Stromal cell of bone marrow (primary cell): ENCODE measurements at places on chromosomes 1 and 21.

GRCh38 chr21:25862596-25862995, 127.8 kb downstream of the GABPA start:
- peak; percentile 20 for DNase-seq

- no peak for DNase-seq
Measured at GRCh38 chr1:53949023-53949990, 3.2 kb downstream of the LRRC42 start.

DNA sequence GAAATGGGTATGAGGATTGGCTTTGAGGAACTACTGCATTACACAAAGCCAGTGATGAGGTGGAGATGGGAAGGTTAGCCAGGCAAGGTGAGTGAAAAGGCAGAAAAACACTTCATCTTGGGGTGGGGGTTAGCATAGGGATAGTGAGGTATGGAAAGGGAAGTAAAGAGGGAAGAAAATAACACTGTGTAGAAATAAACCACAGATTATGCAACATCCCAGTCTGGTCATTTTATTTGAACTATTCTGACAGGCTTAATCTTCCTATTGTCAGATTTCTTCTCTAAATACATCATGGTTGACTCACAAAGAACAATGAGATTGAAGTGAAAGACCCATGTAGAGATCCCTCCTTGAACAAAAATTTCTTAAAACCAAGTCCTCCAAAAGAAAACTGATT, 640.2 kb downstream of the PTPRC start:
- no peak for DNase-seq

- no peak for DNase-seq
Measured at GRCh38 chr1:181846001-181846645, 215.4 kb downstream of the ZNF648 start.

GRCh38 chr1:54849219-54850068, 37.6 kb downstream of the DHCR24 start:
- DNase-seq: peak; percentile 43

DNA sequence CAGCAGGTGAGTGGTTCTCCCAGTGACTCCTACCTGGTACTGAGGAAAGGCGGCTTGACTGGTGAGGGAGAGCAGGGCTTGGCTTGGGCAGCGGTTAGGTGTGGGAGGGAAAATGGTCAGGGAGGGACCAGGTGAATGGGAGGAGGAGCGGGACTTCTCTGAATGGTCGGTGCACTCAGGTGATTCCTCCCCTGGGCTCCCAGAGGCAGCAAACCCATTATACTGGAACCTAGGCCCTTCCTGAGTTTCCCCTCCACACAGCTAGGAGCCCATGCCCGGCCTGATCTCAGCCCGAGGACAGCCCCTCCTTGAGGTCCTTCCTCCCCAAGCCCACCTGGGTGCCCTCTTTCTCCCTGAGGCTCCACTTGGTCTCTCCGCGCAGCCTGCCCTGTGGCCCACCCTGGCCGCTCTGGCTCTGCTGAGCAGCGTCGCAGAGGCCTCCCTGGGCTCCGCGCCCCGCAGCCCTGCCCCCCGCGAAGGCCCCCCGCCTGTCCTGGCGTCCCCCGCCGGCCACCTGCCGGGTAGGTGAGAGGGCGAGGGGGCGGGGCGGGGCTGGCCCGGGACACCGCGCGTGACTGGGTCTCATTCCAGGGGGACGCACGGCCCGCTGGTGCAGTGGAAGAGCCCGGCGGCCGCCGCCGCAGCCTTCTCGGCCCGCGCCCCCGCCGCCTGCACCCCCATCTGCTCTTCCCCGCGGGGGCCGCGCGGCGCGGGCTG, 2.3 kb downstream of the ARTN start:
- DNase-seq: no peak

DNA sequence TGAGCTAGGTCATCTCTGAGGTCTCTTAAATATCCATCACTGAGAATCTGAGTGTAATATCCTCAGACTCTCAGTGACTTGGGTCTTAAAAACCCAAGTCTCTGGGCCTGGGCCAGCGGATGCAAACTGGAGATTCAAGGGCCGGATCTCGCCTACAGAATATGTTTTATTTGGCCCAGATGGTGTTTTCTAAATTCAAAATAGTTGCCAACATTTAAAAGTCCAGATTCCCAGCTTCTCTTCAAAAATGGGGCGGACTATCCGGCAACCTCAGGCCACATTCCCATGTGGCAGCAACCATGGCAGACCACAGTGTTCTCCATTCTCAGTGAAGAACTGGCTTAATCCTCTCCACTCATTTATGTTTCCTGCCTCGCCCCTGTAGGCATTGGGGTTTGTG, 12.7 kb upstream of the HEYL start:
- peak; percentile 56 for DNase-seq

DNA sequence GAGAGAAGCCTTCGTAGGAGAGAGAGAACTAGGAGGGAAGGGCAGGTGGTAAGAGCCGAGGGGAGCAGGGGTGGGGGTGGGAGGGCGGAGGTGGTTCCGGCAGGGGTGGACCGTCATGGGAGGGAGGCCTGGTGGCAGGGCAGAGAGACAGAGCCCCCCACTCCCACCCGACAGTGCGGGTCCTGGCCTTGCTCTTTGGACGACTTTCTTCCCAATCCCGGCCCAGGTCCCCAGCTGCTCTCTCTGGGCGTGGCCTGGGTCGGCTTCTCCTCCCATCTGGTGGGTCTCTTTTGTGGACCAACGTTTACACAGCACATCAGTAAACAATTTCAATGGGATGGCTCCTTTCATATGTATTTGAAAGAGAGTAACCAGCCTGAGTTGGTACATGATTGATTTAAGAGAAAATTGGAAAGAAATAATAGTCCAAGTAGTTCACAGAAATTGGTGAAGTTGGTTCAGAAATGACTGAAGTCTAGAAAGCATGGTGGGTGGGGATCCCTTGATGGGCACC, 56.9 kb downstream of the LDLRAD2 start:
- DNase-seq: no peak

- no peak for DNase-seq
Measured at GRCh38 chr1:155481741-155482241, 80.8 kb downstream of the ASH1L start.

DNA sequence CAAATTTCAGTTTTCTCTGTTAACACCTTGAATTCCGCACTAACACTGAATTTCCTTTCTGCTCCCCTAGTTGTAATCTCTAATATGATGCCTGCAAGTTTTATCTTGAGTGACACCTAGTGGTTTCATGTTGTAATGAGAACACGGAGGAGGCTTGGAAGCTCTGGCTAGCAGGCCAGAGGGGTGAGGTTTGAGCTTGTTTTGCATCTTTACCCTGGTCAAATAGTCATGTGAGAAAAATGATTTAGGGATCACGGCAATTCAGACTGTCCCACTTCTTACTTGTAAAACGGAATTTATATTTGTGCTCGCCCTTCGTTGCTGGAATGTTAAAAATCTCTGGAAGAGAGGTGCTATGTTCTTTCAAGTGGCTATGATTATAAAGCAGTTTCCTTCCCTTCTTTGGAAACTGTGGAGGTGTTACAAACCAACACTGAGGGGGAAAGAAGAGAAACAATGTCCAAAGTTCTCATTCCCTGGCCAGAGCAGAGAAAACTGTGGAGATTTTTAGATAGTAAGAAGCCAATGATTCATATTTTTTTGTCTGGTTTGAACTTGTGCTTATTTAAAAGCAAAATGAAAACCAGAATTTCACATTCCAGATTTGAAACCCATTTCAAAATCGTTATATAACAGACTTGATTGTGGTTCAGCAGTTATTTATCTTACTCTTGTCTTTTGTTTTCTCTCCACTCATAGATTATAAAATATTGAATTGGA, 5.3 kb upstream of the MROH9 start:
- peak; percentile 77 for DNase-seq

DNA sequence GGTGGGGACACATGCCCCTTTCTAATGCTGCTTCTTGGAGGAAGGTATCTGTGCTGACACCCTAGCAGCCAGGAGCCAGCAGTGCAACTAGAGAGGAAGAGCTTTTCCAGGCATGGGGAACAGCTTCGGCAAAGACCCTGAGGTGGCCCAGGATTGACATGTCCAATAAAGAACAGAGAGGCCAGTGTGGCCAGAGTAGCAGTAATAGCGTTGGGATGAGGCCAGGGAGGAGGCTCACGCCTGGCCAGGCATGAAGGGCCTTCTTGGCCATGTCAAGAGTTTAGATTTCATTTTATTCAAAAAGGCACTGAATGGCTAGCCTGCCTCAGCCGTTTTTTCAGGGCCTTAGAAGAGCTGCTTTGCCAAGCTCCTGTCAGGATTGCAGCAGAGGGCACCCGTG, 16.3 kb upstream of the ADAMTSL4 start:
- DNase-seq: no peak

DNA sequence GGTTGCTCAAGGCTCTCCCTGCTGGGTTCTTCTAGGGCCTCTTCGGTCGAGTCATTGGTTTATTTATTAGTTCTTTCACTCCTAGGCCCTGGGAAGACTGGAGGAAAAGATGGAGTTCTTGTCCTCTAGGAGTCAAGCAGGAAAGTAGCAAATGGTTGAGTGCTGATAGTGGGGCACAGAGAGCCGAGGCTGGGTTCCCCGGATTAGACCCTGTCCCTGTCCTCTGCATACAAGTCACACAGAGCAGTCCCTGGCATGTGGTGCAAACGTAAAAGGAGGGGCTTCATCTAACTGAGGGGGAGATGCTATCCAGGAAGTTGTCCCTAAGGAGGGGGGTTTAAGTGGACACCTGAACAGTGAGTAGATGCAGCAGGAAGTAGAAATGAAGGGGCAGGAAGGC, 19.2 kb upstream of the KCNE2 start:
- DNase-seq: no peak

- no peak for DNase-seq
Measured at GRCh38 chr1:107175102-107175909, 34.5 kb downstream of the NTNG1 start.

DNA sequence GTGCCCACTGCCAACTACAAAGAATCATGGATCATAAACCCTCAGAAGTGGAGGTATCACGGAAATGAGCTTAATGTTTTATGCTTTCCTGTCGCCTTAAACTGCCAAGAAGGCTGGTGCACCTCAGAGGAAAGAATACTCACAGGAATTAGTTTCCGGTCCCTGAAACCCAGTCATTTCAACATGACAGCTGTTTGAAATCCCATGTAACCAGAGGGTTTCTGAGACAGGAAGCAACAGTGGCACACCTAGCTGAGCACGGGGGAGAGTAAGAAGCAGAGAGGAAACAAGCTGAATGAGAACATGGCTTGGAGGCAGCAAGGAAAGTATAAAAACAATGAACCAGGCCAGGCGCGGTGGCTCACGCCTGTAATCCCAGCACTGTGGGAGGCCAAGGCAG, 3.9 kb downstream of the JAK1 start:
- DNase-seq: no peak
